ENCODE measurements at places on chromosomes 7 and 10. TPM values are rescaled to one million over a fixed set of nuclear protein-coding genes. Genes with fewer than 3 reads are reported as not detected.

DNA sequence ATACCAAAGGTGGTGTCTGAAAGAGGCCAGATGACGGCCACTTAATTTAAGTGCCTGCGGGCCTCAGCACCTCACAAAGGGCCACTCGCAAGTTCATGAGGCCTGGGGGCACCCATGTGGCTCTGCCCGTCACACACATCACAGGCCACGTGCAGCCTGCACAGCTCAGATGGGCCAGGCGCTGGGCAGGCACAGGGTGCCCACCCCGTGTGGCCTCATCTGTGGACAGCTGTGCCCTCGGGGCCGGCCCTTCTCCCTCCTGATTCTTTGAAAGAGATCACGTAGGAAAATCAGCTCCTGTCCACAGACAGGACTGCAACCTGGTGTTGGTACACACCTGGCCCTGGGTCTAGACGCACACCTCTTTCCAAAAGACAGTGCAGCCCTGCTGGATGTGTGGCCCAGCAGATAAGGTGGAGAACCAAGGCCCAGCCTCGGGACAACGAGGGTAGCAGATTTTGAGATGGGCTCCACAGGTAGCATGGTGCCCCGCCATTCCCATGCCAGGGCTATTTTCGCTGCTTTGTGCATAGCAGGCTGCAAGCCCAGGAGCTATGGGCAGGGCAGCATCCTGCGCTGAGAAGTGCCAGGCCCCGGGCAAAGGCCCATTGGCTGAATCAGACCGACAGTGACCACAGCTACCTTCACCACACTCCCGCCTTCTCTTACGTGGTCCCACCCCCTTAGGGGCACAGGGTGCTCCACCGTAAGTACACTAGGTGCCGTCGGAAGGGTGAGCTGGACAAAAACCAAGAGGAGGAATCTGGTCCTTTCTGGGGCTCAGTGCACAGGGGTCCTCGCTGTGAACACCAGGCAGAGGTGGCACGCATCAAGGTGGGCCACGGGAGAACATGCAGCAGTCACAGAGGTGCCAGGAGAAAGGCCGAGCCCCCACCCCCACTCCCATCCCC, 124.5 kb downstream of the EBF3 start:
- no peak for DNase-seq

DKK1 gene
- 1.6 TPM for polyA plus RNA-seq

GRCh38 chr10:131961777-131962662, 19.7 kb downstream of the BNIP3 start:
- no peak for DNase-seq

- DNase-seq, result no peak
Observed at GRCh38 chr7:46186131-46186530, 265.1 kb upstream of the IGFBP3 start.

ATP6V0A4 gene
- polyA plus RNA-seq, result 0.62 TPM

GATA3 gene
- 3.1 TPM for polyA plus RNA-seq

APBB1IP gene
- polyA plus RNA-seq, result 2.6 TPM

GJD4 gene
- not detected for polyA plus RNA-seq

DNA sequence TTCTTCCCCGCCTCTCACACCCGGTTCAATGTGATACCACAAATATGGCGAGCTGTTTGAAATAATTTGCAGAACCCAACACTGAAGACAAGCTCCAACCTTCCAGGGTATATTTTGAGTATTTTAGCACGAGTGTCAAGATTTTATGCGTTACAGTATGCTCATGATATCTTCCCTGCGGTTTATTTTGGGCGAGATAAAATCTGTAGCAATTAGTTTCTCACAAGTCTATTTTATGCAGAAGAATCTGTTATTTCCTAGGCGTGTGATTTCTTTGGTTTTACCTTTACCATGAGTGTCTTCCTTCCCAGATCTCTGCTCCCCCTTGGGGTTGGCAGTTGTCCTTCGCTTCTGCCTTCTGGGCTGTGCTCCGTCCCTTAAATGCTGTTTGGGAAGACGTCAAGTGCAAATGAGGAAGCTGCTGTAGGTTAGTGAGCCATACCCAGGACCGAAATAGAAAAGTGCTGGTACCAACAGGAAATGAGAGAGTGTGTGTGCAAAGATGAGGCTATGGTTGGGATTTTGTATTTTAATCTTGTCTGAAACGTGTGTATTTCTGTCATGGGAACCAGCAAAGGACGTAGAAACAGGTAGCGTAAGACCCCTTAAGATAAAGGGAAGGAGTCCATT, 299.8 kb downstream of the KLF6 start:
- no peak for DNase-seq

DNA sequence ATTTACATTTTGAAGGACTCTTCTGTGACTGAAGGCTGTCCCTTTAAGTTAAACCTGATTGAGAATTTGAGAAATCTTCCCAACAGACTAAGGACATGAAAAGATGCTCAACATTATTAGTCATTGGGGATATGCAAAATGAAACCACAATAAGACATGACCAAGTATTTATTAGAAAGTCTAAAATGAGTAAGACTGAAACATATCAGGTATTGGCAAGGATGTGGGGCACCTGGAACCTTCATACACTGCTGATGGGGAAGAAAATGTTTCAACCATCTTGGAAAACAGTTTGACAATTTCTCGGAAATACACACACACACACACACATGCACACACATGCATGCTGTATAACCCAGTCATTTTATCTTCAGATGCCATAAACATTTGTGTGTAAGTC, 132.1 kb upstream of the CDK6 start:
- DNase-seq, result no peak

- no peak for DNase-seq
Observed at GRCh38 chr7:11667071-11667809, 164.8 kb downstream of the THSD7A start.

TES gene
- polyA plus RNA-seq, result 67.6 TPM

GRCh38 chr7:155836216-155837125, 24.2 kb upstream of the SHH start:
- DNase-seq, result no peak

DNA sequence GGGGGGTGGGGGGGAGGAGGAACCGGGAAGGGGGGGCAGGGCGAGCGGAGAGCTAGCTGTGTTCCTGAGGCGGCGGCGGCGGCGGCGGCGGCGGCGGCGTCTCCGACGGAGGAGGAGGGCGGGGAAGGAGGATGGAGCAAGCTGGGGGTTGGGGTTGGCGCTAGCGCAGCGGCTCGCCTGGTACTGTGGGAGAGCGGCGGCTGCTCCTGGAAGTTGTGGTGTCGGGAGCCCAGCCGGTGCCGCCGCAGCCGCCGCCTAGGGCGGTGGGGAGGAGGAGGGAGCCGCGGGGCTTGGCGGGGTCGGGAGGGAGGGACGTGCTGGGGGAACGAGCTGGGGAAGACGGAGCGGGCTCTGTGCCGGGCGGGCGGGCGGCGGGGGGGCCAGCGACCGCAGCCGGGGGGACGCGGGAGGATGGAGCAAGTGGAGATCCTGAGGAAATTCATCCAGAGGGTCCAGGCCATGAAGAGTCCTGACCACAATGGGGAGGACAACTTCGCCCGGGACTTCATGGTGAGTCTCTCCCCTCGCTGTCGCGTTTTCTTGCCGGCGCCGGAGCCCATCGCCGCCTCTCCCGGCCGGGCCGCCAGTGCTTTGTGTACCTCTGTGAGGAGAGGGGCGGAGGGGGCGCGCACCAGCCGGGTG, at the start of gene PTPN12:
TSS of gene PTPN12 (plus strand) at position 160 of the 642 bp plus-strand sequence. CDS start at position 412, 252 bp downstream.
- DNase-seq, result peak; percentile 75

DNA sequence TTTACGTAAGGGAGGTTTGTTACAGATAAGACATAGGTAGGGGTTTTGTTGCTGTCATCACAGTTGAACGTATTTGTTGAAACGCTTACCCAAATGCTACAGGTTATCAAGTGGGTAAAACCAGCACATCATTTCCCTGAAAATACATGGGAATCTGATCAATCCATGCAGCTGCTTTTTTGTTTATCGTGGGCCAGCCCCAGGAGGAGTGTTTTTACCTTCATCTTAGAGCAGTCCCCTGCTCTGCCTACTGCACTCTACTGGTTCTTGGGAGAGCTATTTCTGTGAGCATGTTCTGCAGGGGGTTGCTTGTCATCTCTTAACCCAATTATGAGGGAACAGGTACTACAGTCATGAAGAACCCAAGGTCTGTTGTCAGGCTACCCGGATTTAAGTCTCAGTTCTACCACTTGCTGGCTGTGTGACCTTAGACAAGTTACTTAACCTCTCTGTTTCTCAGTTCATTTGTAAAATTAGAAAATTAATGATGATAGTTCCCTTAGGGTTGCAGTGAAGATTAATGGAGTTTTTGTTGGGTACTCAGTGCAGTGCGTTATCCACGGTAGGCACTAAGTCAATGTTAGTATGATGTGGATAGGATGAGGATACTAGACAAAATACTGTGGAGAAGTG, 15.0 kb downstream of the MTURN start:
- DNase-seq, result no peak

GRCh38 chr7:136056651-136057231, 79.6 kb upstream of the MTPN start:
- DNase-seq, result no peak

DNA sequence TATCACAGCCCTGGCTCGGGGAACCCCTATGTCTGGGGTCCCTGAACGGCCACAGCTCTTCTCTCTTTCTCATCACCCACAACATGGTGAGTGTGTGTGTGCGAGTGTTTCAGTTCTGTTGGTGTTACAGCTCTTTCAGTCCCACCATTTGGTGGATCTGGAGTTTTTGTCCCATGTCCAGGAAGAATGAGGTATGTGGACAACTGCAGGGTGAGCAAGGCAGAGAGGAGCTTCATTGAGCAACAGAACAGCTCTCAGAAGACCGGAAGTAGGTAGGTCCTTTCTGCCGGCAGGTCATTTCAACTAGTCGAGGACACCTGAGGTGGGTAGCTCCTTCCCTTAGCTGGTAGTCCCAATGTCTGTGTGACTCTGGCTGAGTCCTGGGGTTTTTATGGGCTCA, 9.5 kb downstream of the PAX4 start:
- DNase-seq, result no peak

- DNase-seq, result no peak
Observed at GRCh38 chr10:33368086-33368485, 33.6 kb upstream of the NRP1 start.

- DNase-seq, result peak; percentile 57
Observed at GRCh38 chr10:95290461-95291364, at the start of gene PDLIM1. TSS of gene PDLIM1 (minus strand) at chr10:95291003. CDS start at chr10:95290915, 88 bp downstream.

CCDC172 gene
- not detected for polyA plus RNA-seq

MEIG1 gene
- 1.4 TPM for polyA plus RNA-seq

GRCh38 chr7:73668886-73669230, 1.2 kb downstream of the VPS37D start:
- DNase-seq, result no peak

DNA sequence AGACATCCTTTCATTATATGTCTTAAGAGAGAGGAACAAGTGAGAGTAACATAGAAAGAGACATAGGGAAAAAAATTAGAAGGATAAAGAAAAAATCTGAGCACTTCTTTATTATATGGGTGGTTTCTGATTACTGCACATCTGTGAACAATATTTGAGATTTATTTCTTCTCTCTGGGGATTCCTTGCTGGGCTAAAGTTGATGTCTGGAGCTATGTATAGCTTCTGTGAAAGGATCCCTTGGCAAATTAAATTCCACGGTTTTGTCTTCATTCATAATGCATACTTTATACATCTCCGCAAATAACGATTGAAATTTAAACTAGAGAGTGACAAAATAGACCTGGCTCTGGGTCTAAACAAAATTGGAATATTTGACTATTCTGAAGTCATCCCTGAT, 232.2 kb upstream of the CTBP2 start:
- no peak for DNase-seq

GRCh38 chr7:98420966-98421612, 20.2 kb upstream of the BAIAP2L1 start:
- peak; percentile 31 for DNase-seq

GNGT1 gene
- polyA plus RNA-seq, result not detected

- no peak for DNase-seq
Observed at GRCh38 chr10:43395571-43396060, 13.4 kb downstream of the HNRNPF start.

MMP21 gene
- polyA plus RNA-seq, result 0.73 TPM

- no peak for DNase-seq
Observed at GRCh38 chr7:33837356-33837851, 67.9 kb upstream of the BMPER start.

ELN gene
- 174 TPM for polyA plus RNA-seq

HOXA13 gene
- polyA plus RNA-seq, result not detected

CFAP70 gene
- polyA plus RNA-seq, result 15.8 TPM

GRCh38 chr7:85685901-85686300, 499.0 kb upstream of the SEMA3D start:
- no peak for DNase-seq

DNA sequence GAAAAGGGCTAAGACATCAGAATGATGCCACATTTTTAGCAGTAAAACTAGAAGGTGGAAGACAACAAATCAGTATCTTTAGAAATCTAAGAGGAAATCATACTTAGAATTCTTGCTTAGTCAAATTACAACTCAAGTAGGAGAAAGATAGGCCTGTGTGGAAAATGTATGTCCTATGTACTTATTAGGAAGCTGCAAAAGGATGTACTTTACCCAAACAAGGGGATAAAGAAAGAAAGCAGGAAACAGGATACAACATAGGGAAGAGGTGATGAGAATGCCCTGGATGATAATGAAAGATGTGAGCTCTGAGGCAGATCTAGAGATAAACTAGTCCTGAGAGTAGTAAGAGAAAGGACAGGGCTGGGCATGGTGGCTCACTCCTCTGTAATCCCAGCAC, 54.9 kb downstream of the RNLS start:
- DNase-seq, result no peak

ZNF487 gene
- polyA plus RNA-seq, result 8.9 TPM

GRCh38 chr10:11446864-11447263, 164.6 kb downstream of the USP6NL start:
- no peak for DNase-seq

HMX2 gene
- not detected for polyA plus RNA-seq

DNA sequence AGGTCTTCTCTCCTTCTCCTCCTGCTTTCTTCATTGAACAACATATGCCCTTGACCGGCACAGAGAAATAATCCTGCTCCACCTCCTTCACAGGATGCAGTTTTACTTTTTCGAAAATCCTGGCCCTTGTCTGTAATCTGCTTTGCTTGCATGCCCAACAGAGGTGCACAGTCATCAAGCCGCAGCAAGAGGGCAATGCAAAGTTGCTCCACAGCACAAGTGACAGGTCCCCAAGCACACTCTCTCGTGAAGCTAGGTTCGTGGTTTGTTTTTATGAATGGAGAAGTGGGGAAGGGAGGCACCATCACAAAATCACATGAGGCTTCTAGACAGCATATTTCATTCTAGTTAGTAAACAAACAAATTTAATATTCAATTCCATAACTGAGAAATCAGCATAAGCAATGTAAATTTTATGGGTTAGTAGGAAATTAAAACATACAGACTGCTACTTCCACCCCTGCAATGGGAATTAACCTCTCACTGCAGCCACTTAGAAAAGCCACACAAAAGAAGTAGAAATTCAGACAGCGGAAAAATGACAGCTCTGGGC, 178.8 kb downstream of the TPK1 start:
- DNase-seq, result no peak

All from right lung (tissue), 10 donors.